NCI-H748 treated with DMSO at 0.1 percent for 48 hours (cell line): ENCODE measurements at places on chromosomes 3 and 15.

DNA sequence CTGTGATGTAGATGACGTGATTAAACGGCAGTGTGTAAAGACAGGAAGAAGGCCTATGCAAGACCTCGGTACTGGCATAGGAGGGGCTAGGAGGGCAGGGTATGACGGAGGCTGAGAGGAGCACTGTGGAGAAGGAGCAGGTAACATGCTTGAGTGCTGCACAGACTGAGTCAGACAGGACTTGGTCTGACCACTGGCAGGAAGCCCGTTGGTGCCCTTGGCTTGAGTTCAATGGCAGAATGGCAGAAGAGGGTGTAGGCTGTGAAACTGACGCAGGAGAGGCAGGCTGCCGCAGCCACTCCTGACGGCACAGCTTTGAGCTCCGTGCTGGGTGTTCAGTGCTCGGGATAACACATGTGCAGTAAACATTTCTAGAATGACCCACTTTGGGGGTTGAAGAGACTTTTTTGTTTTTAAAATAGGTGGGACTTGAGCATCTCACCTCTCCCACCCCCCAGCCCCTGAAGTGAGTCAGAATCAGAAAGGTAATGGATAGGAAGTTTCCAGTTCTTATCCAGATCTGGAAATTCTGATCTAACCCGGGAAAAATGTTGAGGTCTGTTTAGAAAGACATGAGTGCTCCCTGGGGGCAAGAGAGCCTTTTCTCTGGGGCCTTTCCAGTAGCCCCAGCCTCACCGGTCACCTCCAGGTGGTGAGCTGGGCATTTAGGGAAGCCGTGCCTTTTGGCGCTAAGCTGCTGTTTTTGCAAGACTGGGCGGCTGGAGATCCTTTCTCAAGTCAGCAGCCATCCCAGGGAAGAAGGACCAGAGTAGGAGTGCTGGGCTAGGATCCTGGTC, 126.4 kb downstream of the RPLP1 start:
- DNase-seq: no peak

DNA sequence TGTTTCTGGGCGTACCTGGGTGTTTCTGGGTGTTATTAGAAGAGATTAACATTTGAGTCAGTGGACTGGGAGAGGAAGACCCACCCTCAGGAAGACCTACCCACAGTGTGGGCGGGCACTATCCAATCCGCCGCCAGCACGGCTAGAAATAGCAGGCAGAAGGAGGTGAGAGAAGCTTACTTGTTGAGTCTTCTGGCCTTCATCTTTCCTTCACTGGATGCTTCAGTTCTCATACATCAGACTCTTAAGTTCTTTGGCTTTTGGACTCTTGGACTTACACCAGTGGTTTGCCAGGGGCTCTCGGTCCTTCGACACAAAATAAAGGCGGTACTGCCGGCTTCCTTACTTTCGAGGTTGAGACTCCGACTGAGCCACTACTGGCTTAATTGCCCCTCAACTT, 654.6 kb upstream of the CADM2 start:
- DNase-seq: no peak

- DNase-seq: no peak
These were observed 29.7 kb downstream of the USP13 start for GRCh38 chr3:179682426-179683080.

- no peak for DNase-seq
These were observed 29.7 kb upstream of the PYDC2 start for GRCh38 chr3:191431160-191431822.

DNA sequence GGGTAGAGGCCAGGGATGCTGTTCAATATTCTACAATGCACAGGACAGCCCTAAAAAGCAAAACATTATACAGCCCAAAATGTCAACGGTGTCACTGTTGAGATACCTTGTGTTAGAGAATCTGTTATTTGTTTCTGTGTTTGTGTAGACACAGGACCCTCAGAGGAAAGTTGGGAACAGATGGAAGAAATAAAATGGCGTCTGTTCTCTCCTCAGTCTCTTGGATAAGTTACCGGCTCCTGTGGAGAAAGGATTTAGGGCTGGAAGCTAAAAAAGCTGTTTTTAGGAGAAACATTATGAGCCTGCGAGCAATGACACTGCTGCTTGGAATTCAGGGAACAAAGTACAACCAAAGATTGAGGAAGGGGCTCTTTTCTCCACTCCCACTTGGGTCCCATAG, 688.6 kb upstream of the ZNF385D start:
- DNase-seq: no peak

- DNase-seq: no peak
These were observed 180.5 kb downstream of the THSD4 start for GRCh38 chr15:71295603-71296314.

- DNase-seq: no peak
These were observed 172.7 kb downstream of the GHSR start for GRCh38 chr3:172275586-172275985.

DNA sequence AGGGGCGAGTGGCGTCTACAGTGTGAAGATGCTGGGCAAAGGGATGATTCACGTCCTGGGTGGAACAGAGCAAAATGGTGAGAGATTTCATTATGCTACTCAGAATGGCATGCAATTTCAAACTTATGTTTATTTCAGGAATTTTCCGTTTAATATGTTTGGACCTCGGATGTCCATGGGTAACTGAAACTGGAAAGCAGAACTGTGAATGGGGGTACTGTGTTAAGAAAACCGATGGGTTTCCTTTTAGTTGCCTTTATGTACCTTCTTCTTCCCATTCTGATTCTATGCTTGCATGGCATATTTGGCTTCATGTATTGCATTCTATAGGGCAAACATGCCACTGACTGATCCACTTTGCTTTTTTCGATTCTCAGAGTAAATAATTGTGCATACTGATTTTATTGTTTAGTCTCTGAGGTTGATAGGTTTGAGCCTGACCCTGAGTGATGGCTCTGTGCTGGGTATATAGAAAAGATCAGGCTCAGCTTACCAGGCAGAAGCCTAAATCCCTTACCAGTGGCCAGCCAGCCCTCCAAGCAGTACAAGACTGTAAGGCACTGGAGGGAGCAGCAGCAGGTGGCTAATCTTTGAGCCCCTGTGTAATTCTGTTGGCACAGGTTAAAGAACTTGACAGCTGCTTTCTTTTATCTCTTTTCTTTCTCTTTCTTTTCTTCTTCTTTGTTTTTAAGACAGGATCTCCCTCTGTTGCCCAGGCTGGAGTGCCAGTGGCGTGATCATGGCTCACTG, 4.5 kb downstream of the QTRT2 start:
- DNase-seq: no peak

GRCh38 chr15:29792426-29793159, 29.7 kb downstream of the TJP1 start:
- DNase-seq: no peak

GRCh38 chr15:85581495-85581894, 201.1 kb downstream of the AKAP13 start:
- DNase-seq: no peak

GRCh38 chr3:13507570-13508339, 27.6 kb downstream of the HDAC11 start:
- no peak for DNase-seq

DNA sequence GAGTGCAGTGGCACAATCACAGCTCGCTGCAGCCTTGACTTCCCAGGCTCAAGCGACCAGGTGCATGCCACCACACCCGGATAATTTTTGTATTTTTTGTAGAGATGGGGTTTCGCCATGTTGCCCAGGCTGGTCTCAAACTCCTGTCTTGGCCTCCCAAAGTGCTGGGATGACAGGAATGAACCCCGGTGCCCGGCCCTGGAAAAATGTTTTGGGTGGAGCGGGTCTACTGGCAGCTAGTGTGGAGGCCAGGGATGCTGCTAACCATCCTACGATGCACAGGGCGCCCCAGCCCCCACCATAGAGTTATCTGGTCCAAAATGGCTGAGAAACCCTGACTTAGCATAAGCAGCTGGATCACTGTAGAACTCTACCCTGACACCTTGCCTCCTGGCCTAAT, 35.4 kb downstream of the NIPA2 start:
- DNase-seq: no peak

- no peak for DNase-seq
These were observed 664.7 kb downstream of the MECOM start for GRCh38 chr3:168998792-168999191.

- DNase-seq: no peak
These were observed 32.1 kb downstream of the TFDP2 start for GRCh38 chr3:142117056-142117851.

DNA sequence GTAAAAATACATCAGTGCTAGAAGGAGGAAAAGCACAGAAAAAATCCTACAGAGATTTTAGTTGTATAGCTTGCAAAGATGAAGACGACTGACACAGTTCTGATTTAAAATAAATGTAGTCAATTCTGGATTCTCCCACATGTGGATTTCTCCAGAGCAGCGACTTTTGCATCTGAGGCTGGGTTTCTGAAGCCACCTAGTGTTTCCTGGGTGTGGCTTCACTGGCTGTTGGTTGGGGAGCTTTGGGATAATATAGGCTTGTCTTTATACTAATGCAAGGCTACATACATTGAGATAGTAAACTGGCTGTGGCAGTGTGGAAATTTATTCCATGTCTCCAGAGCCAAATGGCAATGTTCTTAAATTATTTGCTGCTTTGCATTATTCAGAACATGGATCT, 158.1 kb upstream of the FEZF2 start:
- DNase-seq: no peak
